ENCODE measurements at places on chromosomes 12 and 14. TPM values are rescaled to one million over a fixed set of nuclear protein-coding genes. Genes with fewer than 3 reads are reported as not detected.

TMEM121 gene
- 13.7 TPM for total RNA-seq

SLC17A8 gene
- 3.6 TPM for total RNA-seq

PACS2 gene
- total RNA-seq, result 90.1 TPM

TAS2R20 gene
- 20.5 TPM for total RNA-seq

CYP46A1 gene
- total RNA-seq, result 5.4 TPM

RGS6 gene
- total RNA-seq, result 13.5 TPM

KRT2 gene
- not detected for total RNA-seq

Data from camera-type eye (tissue), 1 donor.